Gastrocnemius medialis (tissue), 4 donors: ENCODE measurements at places on chromosomes 6 and 20. TPM values are rescaled to one million over a fixed set of nuclear protein-coding genes. Genes with fewer than 3 reads are reported as not detected.

GRCh38 chr6:4606821-4607704 lies 169.1 kb upstream of the CDYL start:
- no peak for DNase-seq

GRCh38 chr20:38021087-38021772 lies 12.0 kb downstream of the TTI1 start:
- no peak for DNase-seq

DNA sequence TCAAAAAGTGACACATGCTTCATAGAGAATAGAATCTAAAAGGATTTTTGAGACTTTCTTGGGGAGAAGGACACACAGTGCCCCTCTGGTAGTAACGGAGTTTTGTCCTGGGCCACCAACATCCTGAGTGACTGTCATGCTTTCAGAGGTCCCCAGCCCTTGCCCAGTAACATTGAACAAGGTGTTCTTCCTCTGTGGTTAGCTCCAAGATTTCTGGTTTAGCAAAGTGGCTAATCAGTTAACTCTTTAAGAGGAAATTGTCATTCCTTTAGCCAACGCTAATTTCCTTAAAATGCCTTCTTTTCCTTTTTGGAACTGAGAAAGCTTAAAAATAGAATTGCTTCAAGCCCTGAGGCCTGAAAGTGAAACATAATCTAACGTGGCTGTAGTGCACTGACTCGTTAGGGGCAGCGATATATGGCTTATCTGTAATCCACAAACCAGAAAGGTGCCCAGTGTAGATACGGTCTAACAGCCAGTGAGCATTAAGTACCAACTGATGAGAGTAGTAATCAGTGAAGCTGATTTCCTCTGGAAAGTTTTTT lies 7.8 kb downstream of the E2F3 start:
- no peak for DNase-seq

GRCh38 chr6:35489995-35490791 lies 6.7 kb downstream of the TEAD3 start:
- peak; percentile 63 for DNase-seq

PRRT1 gene
- total RNA-seq, result not detected

DUSP15 gene
- total RNA-seq, result 1.1 TPM
